Stimulated activated CD8-positive, alpha-beta memory T cell treated with anti-CD3 and anti-CD28 coated beads, Interleukin-12 subunit alpha, Interleukin-12 subunit beta, amount 100 ng/mL, for 4 hours (primary cell): ENCODE measurements at places on chromosomes 1 and 21.
A peak's percentile ranks its signal among the peaks of the same experiment; 100 is the strongest.

GRCh38 chr1:91549041-91549735 is 48.5 kb downstream of the CDC7 start:
- DNase-seq = no peak

DNA sequence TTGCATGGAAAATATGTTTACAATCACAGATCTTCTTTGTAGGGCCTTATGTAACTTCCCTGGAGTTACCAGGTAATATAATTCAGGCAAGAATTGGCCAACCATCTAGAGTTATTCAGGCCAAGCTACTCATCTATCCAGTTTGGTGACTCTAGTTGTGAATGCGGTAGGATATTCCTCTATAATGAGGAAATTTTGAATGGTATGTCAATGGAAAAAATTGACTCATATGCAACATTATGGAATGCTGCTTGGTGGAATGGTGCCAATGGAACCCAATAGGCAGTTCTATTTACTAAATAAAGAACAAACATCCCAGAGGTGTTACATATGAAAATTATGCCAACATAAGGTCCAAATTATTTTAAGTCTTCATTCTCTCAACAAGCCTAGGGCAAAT is 5.6 kb upstream of the TNFSF18 start:
- DNase-seq = no peak

DNA sequence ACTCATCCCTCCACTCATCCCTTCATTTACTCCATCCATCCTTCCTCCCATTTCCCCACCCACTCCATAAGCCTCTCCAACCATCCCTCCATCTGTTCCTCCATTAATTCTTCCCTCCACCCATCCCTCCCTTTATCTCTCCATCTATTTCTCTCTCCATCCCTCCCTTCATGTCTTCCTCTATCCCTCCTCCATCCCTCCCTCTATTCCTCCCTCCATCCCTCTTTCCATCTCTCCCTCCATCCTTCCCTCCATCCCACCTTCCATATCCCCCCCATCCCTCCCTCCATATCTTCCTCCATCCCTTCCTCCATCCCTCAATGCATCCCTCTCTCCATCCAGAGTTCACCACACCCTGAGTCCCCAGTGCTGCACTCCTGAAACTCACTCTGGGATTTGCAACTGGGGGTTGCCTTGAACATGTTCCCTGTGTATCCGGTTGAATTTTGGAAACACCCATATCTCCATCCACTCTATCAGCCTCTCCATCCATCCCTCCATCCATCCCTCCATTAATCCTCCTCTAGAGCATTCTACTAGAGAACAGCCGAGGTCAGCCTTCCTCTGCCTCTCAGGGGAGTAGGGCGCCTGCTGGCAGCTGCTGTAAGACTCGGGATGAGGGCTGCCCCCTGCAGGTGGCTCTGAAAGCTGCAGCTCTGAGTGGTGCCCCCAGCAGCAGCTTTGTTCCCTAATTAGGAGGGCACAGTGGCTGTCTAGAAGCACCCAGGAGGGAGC is 39.4 kb downstream of the ABCG1 start:
- DNase-seq = peak; percentile 65

- no peak for DNase-seq
Measured at GRCh38 chr1:65429806-65430205, 9.3 kb downstream of the LEPR start.

DNA sequence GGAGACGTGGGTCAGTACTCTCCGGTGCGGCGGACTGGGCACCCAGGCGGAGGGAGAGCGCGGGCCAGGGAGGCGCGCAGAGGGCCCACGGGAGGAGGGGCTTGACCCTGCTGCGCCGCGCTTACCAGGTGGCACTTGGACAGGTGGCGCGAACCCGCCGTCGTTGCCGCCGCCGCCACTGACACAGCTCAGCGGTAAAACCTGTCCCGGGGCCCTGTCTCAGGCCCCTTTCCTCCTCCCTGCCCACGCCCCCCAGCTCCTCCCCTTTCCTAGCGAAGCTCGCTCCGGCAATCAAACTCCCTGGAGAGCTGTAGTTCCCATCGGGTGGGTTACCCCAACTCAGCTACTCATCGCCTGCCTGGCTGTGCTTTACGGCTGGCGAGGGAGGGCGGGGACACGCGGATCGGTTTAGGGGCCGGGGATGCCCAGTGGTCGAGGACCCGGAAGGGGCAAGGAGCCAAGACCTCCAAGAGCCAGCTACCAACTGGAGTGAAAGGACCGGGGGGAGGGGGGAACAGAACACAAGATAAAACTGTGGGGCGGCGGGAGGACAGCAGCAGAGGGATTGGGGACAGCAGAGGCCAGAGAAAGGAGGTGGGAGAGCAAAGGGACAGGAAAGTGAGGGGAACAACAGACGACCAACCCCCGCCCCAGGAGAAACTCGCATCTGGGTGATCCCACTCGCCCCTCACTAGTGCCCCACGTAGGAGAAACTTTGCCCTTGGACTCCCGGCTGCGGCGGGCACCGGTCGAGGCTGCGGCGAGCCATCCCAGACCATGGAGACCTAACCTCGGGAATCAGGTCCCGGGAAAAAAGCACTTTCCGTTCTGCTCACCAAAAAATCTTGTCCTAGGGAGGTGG is 2.9 kb downstream of the GFI1 start:
- peak; percentile 58 for DNase-seq

DNA sequence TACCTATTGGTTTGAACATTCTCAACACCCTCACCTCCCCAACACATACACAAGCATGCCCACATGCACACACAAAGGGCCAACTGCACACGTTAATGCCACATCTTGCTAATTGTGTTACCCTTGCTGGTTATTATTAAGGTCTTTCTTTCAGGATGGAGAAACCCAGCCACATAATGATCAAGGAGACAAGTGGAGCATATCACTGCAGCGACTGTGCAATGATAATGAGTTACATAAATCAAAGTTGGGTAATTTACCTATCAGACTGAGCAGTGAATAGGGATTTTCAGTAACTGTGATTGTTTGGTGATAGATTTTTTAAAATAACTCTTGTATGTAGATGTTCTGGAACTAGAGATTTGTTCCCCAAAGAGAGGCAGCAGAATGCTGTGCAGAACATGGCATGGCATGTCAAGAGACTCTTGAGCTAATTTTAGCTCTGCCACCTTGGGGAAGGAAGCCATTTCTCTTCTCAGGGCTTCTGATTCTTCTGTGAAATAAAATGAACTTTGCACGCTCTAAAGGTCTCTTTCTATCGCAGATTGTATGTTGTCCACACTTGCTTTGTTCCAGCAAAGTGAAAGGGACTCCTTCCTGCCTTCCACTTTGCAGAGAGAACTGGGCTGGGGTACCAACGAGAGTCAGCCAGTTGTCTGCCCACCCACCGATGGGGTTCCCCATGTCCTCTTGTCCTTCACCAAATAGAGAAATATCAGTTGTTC is 126.0 kb upstream of the CAMK1G start:
- no peak for DNase-seq

DNA sequence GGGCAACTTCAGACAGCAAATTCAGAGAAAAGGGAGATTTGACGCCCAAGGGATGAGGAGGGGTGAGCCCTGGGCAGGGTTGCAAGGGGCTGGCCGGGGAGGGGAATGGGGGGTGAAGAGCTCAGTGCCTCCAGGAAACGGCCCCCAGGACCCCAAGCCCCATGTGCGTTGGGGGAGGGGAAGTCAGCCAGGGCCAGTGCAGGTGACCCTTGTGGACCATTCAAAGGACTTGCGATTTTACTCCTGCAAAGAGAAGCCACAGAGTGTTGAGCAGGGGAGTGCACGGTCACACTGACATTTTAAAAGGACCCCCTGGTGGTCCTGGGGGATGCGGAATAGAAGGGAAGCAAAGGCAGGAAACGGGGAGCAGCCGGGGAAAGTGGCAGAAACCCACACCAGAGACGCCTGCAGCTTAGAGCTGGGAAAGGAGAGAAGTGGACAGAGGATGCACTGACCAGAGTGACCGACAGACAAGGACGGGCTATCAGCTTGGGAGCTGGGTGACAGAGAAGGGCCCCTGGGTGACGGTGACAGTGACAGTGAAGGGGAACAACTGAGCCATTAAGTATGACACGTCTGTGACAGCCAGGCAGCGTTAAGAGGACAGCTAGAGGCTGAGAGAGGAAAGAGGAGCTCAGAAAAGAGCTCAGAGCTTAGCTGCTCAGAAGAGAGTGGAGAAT is 54.0 kb upstream of the TMEM51 start:
- DNase-seq = no peak

DNA sequence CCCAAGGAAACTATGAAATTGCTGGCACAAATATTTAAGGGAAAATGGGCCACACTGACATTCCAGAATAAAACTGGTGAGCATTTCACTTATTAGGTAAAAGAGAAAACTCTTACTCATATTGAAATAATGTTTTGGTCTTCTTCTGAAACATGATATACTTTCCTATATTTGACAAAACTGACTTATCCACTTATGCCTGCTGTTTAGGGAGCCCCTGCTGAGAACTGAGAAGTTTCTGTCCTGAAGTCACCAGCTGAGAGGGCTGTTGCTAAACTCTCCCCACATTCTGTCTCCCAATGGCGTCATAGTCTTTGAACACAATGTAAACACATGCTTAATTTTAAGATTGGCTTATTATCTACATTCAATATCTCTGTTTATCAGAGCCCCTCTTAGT is 46.8 kb upstream of the ZC3H11B start:
- no peak for DNase-seq

DNA sequence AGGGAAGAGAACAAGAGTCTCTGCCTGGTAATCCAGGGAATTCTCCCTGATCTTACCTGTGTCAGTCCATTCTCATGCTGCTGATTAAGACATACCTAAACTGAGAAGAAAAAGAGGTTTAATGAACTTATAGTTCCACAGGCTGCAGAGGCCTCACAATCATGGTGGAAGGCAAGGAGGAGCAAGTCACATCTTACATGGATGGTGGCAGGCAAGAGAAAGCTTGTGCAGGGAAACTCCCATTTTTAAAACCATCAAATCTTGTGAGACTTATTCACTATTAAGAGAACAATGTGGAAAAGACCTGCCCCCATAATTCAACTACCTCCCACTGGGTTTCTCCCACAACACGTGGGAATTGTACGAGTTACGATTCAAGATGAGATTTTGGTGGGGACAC is 34.2 kb upstream of the LRRC8B start:
- no peak for DNase-seq

GRCh38 chr1:161193561-161194235 is 5.2 kb downstream of the ADAMTS4 start:
- DNase-seq = no peak

DNA sequence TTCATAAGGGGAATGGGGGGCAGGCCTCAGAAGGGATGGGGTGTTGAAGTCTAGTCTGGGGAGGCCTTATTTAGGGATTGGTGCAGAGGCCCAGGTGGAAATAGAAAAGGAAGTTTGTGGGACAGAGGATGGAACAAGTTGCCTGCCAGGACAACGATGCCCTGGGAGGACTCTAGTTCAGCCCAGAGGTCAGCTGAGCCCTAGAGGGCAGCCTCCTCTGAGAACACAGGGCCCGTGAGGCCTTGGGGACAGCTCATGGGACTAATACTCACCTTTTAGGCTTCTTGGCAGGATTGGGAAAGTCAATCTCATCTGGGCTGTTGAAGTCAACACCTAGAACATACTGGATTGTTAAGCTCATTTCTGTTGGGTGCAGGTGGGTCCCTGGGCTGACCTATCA is 43.0 kb downstream of the LHX4 start:
- DNase-seq = no peak

DNA sequence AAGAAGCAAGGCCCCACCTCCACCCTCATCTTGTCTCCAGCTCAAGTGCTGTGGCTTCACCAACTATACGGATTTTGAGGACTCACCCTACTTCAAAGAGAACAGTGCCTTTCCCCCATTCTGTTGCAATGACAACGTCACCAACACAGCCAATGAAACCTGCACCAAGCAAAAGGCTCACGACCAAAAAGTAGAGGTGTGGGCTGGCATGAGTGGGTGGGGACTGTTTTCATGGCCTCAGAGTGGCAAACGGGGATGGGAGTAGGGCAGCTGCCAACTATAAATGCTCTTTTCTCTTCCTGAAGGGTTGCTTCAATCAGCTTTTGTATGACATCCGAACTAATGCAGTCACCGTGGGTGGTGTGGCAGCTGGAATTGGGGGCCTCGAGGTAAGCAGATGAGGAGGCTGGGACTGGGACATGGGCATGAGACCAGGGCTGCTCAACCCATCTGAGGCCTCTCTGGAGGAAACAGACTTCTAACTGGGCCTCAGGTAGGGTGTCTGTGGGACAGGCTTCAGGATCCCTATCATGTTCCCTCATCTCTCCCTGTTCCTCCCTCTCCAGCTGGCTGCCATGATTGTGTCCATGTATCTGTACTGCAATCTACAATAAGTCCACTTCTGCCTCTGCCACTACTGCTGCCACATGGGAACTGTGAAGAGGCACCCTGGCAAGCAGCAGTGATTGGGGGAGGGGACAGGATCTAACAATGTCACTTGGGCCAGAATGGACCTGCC is 8.8 kb upstream of the P3R3URF start:
- peak; percentile 19 for DNase-seq

- no peak for DNase-seq
Measured at GRCh38 chr1:165610866-165611265, 20.2 kb upstream of the MGST3 start.

GRCh38 chr21:45429221-45430175 is 24.5 kb downstream of the COL18A1 start:
- no peak for DNase-seq

DNA sequence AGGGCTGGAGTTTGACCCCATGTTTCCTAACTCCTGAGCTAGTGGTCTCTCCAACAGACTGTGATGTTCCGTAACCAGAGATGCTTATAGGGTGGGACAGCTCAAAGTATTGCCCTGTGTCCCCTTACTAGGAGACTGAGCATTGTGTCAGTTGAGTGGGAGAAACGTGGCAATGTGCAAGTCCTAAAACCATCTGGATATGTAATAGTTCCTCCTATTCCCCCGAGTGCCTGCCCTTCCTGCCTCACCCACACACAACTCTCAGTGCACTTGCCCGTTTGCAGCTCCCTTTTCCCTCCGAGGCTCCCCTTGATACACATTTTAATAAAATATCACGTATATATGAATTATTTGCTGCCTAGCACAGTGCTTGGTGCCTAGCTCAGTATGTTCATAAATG is 3.4 kb downstream of the PIGV start:
- no peak for DNase-seq

- no peak for DNase-seq
Measured at GRCh38 chr21:38851101-38851500, 45.4 kb downstream of the ETS2 start.

DNA sequence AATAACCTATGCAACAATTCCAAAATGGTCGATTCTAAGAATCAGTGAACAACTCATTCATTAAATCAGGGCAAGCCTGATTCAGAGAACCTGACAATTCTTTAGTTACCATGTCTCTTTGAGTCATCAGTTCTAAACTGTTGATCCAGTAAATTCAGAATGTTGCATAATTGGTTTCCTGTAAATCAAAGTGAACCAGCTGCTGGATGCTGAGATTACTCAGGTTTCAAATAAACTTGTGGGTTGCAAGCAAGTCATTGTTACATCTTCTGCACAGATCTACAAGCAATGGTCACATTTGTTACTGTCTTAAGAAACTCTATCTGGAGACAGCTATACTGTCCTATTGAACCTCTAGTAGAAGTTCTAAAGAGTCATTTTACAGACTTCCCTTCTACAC is 16.5 kb downstream of the PLA2G2D start:
- no peak for DNase-seq

GRCh38 chr1:230170622-230171021 is 103.6 kb downstream of the GALNT2 start:
- DNase-seq = no peak
